Sciatic nerve (tissue), 2 donors: ENCODE measurements at places on chromosomes 3 and 15. TPM values are rescaled to one million over a fixed set of nuclear protein-coding genes. Genes with fewer than 3 reads are reported as not detected.

- no peak for DNase-seq
Observed at GRCh38 chr3:98897701-98898100, 3.8 kb downstream of the DCBLD2 start.

GRCh38 chr3:142046320-142047020 is 102.9 kb downstream of the TFDP2 start:
- no peak for DNase-seq

DNA sequence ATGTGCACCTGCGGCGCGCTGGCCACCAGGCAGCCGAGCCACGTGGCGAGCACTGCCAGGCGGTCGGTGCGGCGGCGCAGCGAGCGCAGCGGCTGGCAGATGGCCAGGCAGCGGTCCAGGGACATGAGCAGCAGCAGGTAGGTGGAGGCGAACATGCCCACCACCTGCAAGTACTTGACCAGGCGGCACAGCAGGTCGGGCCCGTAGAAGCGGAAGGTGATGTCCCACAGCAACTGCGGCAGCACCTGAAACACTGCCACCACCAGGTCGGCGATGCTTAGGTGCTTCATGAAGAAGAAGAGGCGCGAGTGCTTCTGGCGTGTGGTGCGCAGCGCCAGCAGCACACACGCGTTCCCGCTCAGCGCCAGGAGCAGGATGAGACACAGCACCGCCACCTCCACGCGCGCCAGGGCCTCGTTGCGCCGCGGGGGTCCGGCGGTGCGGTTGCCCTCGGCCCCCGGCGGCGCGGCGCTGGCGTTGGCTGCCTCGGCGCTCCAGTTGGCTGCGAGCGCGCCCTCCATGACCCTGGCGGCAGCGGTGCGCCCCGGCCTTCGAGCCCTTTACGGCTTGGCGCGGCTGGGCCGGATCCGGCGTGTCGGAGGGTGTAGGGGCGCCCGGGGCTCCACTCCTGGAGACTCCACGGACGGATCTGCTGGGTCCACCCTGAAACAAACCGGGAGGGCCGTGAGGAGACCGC is 1.6 kb downstream of the OXTR start:
- DNase-seq, result no peak

DNA sequence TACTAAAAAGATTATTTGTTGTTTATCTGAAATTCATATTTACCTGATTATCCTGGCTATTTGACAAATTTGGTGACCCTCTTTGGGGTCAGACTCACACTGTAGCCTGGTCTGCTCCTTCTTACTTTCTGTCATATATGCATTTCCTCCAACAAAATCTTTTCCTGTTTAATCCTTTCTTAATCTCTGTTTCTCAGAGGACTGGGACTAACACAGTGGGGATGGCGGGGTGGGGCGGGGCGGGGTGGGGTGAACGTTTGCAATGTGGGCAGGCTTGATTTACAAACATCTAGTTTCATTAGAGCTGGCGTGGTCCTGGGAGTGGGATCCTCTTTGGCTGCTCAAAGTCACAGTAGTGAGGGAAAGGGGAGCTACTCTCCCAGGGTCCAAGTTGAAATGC is 35.3 kb upstream of the CDCP1 start:
- DNase-seq, result no peak

DNA sequence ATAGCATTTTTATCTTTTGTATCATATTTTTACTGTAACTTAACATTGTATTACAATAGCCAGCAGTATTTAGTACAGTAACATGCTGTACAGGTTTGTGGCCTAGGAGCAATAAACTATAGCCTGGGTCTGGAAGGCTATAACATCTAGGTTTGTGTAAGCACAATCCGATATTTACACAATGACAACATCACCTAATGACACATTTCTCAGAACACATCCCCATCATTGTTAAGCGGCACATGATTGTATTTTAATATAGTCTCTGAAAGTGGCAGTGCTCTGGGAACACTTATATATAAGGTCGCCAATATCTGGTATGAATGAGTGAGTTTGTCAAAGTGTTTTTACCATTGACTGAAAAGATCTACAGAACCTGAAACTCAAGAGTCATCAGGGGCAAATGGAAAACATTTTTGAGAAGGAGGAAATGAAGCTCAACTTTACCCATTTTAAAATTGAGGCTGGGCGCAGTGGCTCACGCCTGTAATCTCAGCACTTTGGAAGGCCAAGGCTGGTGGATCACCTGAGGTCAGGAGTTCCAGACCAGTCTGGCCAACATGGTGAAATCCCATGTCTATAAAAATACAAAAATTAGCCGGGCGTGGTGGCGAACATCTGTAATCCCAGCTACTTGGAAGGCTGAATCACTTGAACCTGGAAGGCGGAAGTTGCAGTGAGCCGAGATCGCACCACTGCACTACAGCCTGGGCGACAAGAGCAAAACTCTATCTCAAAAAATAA is 38.8 kb upstream of the TNFSF10 start:
- DNase-seq, result no peak

- no peak for DNase-seq
Observed at GRCh38 chr15:43516801-43517353, 531 bp upstream of the MAP1A start.

DNA sequence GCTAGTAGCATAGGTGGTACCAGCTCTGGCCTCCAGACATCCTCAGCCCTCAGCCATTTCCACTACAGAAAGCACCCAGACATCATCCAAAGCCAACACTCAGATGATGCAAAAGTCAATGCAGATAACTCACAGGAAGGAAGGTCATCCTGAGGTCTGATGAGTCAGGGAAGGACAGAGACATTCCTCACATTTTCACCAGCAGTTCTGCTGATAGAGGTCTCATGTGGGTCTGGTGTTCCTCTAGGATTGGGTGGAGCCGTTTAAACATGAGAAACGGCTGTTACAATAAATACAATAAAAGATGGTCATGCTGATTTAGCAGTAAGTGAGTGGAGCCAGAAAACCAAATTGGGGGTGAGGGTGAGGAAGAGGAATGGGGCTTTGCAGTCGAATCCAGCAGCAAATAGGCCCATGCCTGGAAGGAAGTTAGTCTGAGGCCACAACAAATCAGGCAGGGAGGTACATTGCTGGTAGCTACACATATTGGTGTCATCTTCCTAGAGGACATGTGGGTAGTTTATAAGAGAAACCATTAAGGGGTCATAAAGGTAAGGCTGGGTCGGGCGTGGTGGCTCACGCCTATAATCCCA is 33.3 kb upstream of the FLNB start:
- DNase-seq, result no peak

- DNase-seq, result no peak
Observed at GRCh38 chr3:106022913-106023312, 154.1 kb upstream of the CBLB start.

DNA sequence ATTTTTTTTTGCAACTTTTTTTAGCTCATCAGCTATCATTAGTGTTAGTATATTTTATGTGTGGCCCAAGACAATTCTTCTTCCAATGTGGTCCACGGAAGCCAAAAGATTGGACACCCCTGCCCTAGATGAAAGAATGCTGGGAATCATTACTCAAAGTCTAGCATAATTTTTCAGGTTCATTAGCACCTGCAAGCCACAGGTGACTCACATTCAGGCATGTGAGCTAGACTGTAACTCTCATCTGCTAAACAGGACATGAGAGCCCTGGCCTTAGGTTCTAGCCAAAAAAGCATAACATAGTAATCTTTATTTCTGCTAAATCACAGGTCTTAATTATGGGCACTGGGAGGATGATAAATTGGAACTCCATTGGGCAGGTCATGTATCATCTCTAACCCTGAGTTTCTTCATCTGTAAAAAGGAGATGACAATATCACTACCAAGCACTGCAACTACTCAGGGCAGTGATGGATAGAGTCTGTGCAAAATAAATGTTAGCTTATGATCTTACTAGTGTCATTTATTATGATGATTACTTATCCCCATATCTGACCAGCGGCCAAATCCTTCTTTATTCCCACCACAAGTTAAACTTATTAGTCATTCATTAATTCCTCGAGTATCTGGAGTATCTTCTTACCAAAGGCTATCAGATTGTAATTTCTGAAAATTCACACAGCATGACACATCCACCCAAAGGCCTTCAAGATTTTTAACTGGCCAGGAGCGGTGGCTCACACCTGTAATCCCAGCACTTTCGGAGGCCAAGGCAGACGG is 125.0 kb downstream of the PLD1 start:
- DNase-seq, result no peak

DNA sequence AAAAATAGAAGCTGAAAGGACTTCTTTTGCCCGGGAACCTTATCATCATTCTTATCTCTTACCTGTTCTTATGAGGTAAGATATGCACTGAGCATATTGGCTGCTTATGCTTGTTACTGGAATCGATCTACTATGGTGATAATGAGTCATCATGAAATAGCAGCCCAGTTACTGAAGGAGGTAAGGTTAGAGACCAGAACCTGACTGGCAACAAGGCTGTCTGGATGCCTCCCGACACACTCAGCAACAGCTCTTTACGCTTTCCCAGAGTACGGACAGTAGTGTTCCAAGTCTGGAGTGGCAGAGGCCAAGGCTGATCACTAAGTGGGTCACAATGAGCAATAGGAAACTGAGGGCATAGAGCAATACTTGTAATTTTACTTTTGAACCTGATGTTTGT is 314.1 kb downstream of the NLGN1 start:
- no peak for DNase-seq

DNA sequence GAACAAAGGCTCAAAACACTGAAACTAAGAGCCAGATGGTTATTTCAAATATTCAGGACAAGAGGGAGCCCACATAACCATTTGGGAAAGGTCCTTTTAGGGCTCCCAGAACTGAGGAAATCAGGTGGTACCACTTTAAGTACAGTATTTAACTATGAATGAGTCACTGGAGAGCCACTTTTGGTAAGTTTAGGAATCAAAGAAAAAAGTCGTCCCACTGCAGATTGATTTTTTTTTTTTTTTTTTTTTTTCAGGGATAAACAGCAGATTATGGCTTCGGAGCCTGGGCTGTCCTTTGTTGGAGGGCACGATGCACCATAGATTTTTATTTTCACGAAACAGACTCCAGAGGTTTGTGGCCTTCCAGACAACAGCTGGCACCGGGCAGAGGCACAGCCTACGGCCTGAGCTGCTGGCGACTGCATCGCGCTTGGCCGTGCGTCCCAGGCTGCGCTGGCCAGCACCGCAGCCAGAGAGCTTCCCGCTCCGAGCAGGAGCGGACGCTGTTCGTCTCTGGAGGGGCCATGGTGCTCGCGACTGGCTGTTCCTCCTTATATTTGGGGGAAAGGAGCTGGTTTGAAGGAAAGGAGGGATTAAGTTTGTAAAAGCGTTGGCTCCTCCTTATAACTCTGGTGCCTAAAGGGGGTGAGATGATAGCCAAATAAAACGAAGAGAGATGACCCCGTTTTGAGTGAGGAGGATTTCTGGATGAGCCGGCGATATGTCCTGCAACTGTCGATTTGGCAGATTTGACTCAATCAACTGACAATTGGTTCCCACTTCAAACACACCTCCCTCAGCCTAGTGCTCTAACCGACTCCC is 152.9 kb upstream of the GOLIM4 start:
- DNase-seq, result no peak

DNA sequence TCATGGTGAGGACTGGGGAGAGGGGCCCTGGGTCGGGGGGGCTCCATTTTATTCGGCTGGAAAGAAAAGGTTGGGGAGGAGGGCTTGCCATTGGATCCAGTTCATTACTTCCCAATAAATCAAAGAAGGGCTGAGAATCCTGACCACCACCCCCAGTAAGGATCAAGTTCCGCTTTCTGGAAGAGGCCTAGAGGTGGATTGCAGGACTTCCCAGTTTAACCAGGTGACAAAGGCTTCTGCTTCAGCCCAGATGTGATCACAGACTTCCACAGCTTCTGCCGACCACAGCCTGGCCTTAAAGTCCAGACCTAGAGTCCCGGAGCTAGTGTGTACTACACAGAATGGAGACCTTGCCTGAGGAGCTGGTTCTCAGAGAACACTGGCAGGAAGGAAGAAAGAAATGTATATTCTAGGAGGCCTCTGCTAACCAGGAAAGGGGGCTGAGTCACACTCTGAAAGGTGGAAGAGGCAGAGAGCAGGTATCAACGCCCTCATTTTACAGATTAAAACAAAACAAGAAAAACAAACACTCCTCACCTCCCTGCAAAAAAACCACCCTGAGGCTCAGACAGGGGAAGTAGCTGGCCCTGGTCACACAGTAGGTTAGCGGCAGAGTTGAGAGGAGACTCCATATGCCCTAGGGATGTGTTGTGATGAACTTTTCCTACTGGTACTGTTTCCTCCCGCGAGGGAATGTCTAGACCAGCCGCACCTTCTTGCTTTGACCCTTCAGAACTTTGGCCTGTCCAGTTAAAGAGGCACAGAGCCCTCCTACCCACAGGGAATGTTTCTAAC is 1.1 kb upstream of the CEMIP start:
- DNase-seq, result no peak

- no peak for DNase-seq
Observed at GRCh38 chr3:133674290-133674919, 12.7 kb upstream of the TOPBP1 start.

GRCh38 chr15:42100021-42100800 is 5.8 kb upstream of the PLA2G4D start:
- DNase-seq, result no peak

DNA sequence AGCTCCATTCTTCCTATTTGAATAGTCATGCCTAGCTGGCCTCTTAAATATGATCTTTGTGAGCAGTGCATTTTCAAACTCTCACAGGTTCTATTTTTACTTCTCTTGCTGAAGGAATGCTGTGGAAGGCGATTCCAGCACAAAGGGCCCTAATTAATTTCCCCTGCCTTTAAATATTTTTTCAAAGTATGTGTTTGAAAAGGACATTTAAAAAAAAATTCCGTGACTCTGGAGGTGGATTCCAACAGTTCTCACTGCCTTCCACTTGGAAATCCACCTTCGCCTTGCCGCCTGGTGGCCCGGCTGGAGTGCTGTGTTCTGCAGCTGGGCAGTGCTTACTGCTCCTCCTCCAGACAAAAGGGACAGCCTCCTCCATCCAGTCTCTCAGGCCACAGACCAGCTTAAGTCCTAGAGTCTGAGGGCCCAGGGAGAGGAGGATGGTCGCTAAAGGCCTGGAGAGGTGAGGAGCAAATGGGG is 61.5 kb upstream of the CORO2B start:
- DNase-seq, result no peak

GRCh38 chr3:128289534-128289933 is 136.3 kb downstream of the EEFSEC start:
- DNase-seq, result no peak

GRCh38 chr3:148466143-148466542 is 231.6 kb upstream of the AGTR1 start:
- no peak for DNase-seq

- peak; percentile 45 for DNase-seq
Observed at GRCh38 chr3:53071882-53072431, 26.1 kb upstream of the SFMBT1 start.

GRCh38 chr3:169509780-169510692 is 153.5 kb downstream of the MECOM start:
- DNase-seq, result no peak

- DNase-seq, result no peak
Observed at GRCh38 chr3:158267015-158267414, 157.1 kb downstream of the RSRC1 start.

GLT8D1 gene
- total RNA-seq, result 55.8 TPM

WHAMM gene
- 14.2 TPM for total RNA-seq

OR5AC2 gene
- total RNA-seq, result not detected

GOLGA8N gene
- total RNA-seq, result 35.0 TPM

GABRR3 gene
- total RNA-seq, result not detected

CHRFAM7A gene
- total RNA-seq, result 4.7 TPM
